Prostate gland (tissue), 2 donors: ENCODE measurements at places on chromosomes 7 and 10.

GRCh38 chr7:36448781-36449379, 59.2 kb downstream of the ANLN start:
- no peak for DNase-seq

GRCh38 chr10:82463614-82464013, 588.6 kb downstream of the NRG3 start:
- no peak for DNase-seq

GRCh38 chr7:43148161-43148731, 35.8 kb downstream of the HECW1 start:
- DNase-seq, result no peak

DNA sequence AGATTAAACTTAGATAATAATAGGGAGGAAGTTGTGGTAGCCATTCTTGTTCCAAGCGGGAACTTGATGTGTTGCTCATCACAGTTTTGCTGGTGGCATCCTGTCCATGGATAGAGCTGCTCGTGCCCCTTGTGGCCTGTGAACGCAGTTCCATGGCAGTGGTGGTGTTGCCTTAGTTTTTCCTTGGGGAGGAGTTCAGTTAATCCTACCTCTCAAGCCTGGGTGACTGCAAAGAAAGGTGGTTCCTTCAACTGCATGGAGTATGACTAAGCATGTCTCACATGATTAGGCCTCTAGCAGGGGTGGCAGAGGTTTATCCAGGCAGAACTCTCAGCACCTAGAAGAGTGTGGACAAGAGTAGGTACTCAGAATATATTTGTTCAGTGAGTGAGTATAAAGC, 99.7 kb downstream of the MAPK8 start:
- no peak for DNase-seq

- no peak for DNase-seq
Measured at GRCh38 chr10:68082872-68083271, 7.8 kb upstream of the HERC4 start.

GRCh38 chr10:12195281-12195602, 449 bp downstream of the NUDT5 start:
- no peak for DNase-seq

- DNase-seq, result no peak
Measured at GRCh38 chr7:130896898-130897514, 163.0 kb upstream of the KLF14 start.

GRCh38 chr7:126790763-126791162, 462.0 kb downstream of the GRM8 start:
- DNase-seq, result no peak

GRCh38 chr10:4947039-4947634, 16.1 kb upstream of the AKR1C1 start:
- DNase-seq, result no peak

DNA sequence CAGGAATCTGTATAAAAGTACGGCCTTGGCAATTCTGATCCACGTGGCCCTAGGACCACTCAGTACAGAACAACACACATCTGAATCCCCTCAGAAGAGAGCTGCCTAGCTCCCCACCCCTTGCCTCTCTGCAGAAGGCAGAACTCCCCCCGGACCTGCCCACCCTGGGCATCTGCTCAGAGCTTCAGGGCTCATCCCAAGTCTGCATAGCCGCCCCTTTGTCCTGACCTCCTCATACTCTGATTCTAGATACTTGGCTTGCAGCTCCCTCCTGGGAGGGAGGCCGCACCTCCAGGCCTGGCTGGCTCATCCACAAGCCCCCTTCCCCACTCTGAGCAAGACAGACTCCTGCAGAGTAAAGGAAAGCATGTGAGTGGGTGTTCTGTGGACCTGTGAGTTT, 49.6 kb downstream of the GRID1 start:
- no peak for DNase-seq

DNA sequence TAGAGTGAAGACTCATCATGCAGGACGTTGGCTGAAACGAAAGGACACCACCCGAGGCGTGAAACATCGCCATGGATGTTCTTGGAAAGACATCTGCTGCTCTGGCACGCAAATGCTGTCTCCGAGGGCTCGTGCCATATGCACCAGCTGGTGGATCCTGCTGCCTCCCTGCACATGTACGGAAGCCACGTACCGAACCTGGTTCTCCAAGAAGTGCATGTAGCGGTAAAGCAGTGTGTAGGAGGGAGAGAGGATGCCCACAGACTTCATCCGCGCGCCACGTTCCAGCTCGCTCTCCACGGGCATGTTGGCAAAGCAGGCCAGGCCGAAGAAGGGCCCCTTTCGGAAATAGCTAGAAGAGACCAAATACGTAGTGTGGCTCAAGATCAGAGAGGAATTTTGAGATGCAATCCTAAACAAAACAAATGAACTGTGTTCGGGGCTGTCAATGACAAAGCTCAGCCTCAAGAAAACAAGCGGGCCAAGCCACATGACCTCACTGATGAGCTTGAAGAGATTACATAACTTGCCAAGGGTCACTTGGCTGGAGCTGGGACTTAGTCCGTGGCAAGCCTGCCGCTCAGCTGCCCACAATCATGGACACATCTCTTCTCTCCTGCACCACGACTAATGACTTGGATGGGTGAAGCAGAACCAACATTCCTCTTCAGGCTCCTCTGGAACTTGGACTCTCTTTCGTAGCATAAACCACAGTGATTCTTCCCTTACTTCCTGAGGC, 16.5 kb downstream of the DENND11 start:
- no peak for DNase-seq

DNA sequence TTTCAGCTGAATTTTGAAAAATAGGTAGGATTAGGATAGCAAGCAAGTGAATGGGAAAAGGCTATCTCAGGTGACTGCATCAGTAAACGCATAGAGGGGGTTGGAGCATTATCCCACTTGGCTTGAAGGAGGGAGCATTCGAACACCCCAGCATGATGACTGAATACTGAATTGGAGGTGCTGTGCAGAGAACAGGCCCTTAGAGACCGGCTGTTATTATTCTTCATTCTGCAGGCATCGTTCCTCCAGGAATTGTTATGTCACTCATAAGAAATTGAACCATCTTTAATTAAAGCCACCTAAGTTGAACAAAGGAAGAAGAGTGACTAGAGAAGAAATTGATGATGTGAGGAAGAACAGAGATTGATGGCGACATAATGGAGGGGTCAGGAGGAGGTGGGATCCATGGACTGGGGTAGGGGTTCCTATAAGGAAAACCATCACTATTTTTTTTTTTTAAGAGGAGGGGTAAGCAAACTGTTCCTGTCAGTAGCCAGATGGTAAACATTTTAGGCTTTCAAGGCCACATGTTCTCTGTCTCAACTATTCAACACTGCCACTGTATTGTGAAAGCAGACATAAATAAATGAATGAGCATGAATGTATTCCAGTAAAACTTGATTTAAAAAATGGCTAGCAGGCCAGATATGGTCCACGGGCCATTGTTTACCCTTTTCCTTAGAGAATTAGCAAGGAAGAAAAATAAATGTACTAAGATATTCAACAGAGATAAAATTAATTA, 264.7 kb upstream of the TAC1 start:
- no peak for DNase-seq

- peak; percentile 46 for DNase-seq
Measured at GRCh38 chr10:71383972-71384687, 12.6 kb upstream of the CDH23 start.

GRCh38 chr7:5703572-5704533, 77.6 kb downstream of the RNF216 start:
- DNase-seq, result no peak

GRCh38 chr10:22271786-22272185, 44.4 kb upstream of the COMMD3 start:
- no peak for DNase-seq

GRCh38 chr10:543862-544822, 145.3 kb downstream of the DIP2C start:
- no peak for DNase-seq

DNA sequence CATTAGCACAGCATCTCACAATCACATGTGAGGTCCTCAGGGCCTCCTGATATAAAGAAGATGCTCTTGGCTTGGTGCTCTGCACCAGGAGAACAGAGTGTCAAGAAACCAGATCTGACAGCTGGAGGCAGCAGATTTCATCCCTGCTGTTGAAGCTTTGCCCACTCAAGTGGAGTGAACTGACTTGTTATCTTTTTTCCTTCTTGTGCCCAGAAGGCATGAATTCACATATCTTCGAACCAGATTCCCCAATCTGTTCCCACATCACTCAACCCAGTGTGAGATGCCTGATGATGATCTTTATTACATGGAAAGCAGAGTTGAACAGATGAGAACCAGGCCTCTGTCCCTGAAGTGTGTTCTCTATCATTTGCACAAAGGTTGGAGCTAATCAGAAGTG, 521.0 kb downstream of the SORCS1 start:
- no peak for DNase-seq

GRCh38 chr10:3010816-3011460, 56.4 kb upstream of the PFKP start:
- no peak for DNase-seq

GRCh38 chr7:30157204-30157603, 22.4 kb downstream of the MTURN start:
- DNase-seq, result no peak

GRCh38 chr7:140168816-140169215, 8.0 kb downstream of the KDM7A start:
- DNase-seq, result no peak

DNA sequence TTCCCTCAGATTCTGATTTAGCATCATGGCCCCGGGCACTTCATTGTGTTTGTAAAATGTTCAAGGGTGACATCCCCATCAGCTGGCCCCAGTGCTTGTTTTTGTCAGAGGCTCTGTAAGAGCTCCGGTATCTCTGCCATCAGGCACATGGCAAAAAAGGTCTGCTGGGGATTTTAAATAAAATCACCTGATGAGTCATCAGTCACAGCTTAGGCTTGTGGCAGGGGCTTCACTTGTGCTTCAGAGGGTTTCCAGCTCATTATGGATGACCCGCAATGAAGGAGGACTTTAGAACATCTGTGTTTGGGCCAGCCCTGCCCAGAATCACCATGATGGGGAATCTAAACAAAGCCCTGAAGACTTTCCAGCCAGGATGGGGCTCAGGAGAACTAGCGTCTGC, 259.9 kb downstream of the ZEB1 start:
- no peak for DNase-seq
